ENCODE measurements at places on chromosomes 5 and 9. TPM values are rescaled to one million over a fixed set of nuclear protein-coding genes. Genes with fewer than 3 reads are reported as not detected.

GRCh38 chr5:40655138-40655537, 24.6 kb upstream of the PTGER4 start:
- no peaks in the 10 kb centered on the region for H3K4me1 ChIP-seq
- DNase-seq: no peak
- no peaks in the 10 kb centered on the region for H3K27me3 ChIP-seq
- no peaks in the 10 kb centered on the region for H3K36me3 ChIP-seq

GRCh38 chr5:163596608-163597315, 91.3 kb downstream of the MAT2B start:
- no peak overlapping the region for H3K4me3 ChIP-seq
- H3K27ac ChIP-seq: no peak overlapping the region
- no peaks in the 10 kb centered on the region for H3K36me3 ChIP-seq
- no peak for DNase-seq
- no peaks in the 10 kb centered on the region for H3K4me1 ChIP-seq
- H3K27me3 ChIP-seq: no peaks in the 10 kb centered on the region

DNA sequence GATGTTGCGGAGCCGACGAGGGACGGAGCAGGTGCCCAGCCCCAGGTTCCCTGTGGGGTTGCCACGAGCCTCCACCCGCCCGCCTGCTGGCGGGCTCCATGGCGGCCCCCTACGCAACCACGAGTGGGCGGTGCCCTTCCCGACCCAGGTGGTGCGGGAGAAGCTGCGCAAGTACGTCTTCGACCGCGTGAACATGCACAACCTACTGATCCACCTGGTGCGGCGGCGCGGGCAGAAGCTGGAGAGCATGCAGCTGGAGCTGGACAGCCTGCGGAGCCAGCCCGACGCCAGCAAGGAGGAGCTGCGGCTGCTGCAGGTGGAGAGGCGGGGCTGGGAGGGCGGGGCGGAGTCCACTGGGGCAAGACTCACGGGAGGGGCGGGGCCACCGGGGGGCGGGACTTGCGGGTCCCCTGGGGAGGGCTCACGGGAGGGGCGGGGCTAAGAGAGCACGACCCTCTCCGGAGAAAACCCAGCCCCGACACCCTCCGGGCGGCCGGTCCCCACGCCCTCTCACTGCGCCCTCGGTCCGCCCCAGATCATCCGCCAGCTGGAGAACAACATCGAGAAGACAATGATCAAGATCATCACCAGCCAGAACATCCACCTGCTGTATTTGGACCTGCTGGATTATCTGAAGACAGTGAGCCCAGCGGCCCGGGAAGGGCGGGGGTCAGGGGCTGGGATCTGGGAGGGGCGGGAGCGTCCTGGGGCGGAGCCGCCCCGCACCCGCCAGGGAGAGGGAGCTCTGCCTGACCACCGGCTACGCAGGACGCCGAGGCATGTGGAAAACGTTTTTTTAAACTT, 3.9 kb downstream of the CCDC183 start:
- peaks cover 19% of the 10 kb centered on the region for H3K4me1 ChIP-seq
- no peak overlapping the region for H3K27ac ChIP-seq
- H3K27me3 ChIP-seq: no peaks in the 10 kb centered on the region

GRCh38 chr9:27413511-27414219, 110.4 kb upstream of the IFNK start:
- no peak overlapping the region for H3K27ac ChIP-seq
- H3K4me3 ChIP-seq: peak overlapping the region; percentile 37
- H3K27me3 ChIP-seq: no peaks in the 10 kb centered on the region
- DNase-seq: no peak

- no peak overlapping the region for H3K4me3 ChIP-seq
- H3K4me1 ChIP-seq: no peaks in the 10 kb centered on the region
- no peak overlapping the region for H3K27ac ChIP-seq
- no peaks in the 10 kb centered on the region for H3K27me3 ChIP-seq
Measured at GRCh38 chr5:122091936-122092600, 14.0 kb upstream of the LOX start.

GRCh38 chr5:18023275-18023674, 389.0 kb downstream of the TAF11L14 start:
- H3K27ac ChIP-seq: no peak overlapping the region
- H3K4me1 ChIP-seq: no peaks in the 10 kb centered on the region
- H3K36me3 ChIP-seq: no peaks in the 10 kb centered on the region
- H3K4me3 ChIP-seq: no peak overlapping the region
- H3K27me3 ChIP-seq: no peaks in the 10 kb centered on the region

DNA sequence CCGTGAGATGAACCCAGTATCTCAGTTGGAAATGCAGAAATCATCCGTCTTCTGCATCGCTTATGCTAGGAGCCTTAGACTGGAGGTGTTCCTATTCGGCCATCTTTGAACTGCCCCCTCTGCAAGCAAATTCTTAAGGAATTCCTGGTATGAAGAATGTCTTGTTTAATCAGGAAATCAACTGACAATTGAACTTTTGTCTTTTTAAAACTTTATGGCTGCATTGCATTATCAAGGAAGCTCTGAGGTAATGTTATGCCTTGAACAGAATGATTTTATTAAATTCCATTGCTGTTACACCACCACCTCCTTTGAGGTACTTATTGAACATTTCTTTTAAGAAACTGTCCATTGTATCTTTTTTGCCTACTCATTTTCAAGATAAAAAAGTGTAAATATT, 1915.7 kb upstream of the CDH9 start:
- DNase-seq: no peak
- no peaks in the 10 kb centered on the region for H3K27me3 ChIP-seq
- H3K36me3 ChIP-seq: no peaks in the 10 kb centered on the region

DNA sequence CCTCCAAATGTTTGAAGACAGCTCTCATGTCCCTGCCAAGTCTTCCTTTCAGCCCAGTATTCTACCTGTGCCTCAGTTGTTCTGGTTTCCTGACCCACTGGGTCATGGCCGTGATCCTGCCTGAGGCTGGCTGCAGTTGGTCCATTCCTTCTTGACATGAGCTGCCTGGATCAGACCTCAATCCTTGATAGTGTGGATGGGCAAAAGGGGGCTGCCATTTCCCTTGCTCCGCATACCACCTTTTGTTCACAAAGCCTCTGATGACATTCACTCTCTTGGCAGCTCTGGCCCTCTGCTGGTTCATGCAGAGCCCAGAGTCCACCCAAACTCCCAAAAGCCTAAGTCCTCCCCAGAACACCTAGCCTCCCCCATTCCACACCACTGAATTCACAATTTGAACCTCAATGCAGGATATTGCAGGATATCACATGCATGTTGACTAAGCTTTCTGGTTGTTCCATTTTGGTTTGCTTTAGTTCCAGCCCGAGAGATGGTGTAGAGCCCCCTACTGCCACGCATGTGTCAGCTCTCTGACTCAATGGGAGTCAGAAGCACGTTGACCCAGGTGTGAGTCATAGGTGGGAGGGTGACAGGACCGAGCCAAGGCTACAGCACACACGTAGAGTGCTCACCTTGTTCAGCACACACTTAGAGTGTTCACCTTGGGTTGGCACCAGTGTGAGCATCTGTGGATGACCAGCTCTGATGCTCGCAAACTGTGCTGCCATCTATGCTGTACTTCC, 137.2 kb downstream of the MTX3 start:
- no peaks in the 10 kb centered on the region for H3K36me3 ChIP-seq
- no peak for DNase-seq
- no peak overlapping the region for H3K27ac ChIP-seq
- H3K27me3 ChIP-seq: no peaks in the 10 kb centered on the region

- no peaks in the 10 kb centered on the region for H3K36me3 ChIP-seq
- no peak overlapping the region for H3K27ac ChIP-seq
- DNase-seq: no peak
- H3K4me3 ChIP-seq: no peak overlapping the region
- H3K27me3 ChIP-seq: no peaks in the 10 kb centered on the region
Measured at GRCh38 chr9:79809316-79809876, 237.6 kb downstream of the TLE4 start.

- no peaks in the 10 kb centered on the region for H3K27me3 ChIP-seq
- peak overlapping the region; percentile 2 for H3K27ac ChIP-seq
- H3K4me1 ChIP-seq: no peaks in the 10 kb centered on the region
- DNase-seq: no peak
Measured at GRCh38 chr9:130021123-130021522, 21.9 kb downstream of the FNBP1 start.

- no peak overlapping the region for H3K27ac ChIP-seq
- no peaks in the 10 kb centered on the region for H3K27me3 ChIP-seq
- no peak overlapping the region for H3K4me3 ChIP-seq
- DNase-seq: no peak
Measured at GRCh38 chr5:95988877-95989276, 27.2 kb upstream of the ELL2 start.

GRCh38 chr9:93168581-93168980, 15.4 kb upstream of the WNK2 start:
- no peaks in the 10 kb centered on the region for H3K27me3 ChIP-seq
- H3K27ac ChIP-seq: no peak overlapping the region
- DNase-seq: no peak
- H3K4me1 ChIP-seq: no peaks in the 10 kb centered on the region

GRCh38 chr5:149345892-149346222, 558 bp downstream of the GRPEL2 start:
- no peak for DNase-seq
- peak overlapping the region; percentile 83 for H3K4me3 ChIP-seq
- H3K27me3 ChIP-seq: no peaks in the 10 kb centered on the region
- no peaks in the 10 kb centered on the region for H3K36me3 ChIP-seq
- peaks cover 5% of the 10 kb centered on the region for H3K4me1 ChIP-seq
- H3K27ac ChIP-seq: peak overlapping the region; percentile 62

DNA sequence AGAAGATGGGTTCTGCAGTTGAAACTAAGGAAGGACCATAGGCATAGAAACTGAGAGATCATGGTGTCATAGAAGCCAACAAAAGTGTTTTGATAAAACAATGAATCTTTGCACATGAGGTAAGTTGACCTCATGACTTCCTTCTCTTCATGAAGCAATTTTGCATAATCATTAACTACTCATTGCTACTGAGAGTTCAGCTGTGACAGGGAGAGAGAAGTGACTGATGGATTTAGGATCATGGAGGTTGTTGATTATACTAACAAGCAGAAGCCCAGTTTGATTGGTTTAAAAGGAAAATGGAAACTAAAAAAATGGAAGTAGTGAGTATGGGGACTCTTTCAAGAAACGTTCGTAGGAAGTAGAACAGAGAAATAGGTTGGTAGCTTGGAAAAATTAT, 51.2 kb downstream of the PARP8 start:
- no peak overlapping the region for H3K27ac ChIP-seq
- no peaks in the 10 kb centered on the region for H3K4me1 ChIP-seq
- H3K4me3 ChIP-seq: no peak overlapping the region
- DNase-seq: no peak

DNA sequence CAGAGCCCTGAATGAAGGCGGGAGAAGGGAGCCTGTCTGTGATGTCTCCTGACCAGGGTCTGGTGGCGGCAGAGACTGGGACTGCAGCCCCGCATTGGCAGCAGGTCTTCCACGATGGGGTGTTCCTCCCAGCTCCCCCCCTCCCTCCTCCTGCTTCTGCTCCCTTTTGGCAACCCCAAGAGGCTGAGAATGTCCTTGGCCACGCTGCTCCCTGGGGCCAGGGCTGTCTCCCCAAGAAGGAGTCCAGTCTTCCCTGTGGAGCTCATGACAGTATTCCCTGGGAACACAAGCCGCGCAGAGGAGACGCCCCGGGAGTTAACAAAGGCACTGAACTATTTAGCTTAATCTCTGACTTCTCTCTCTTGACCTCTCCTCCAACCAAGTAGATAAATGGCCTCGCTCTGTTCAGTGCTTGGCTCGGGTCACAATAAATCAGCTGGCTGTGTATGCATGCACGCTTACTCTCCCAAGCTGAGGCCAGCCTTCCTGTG, 84.0 kb upstream of the NEURL1B start:
- DNase-seq: no peak
- H3K4me1 ChIP-seq: no peaks in the 10 kb centered on the region
- no peaks in the 10 kb centered on the region for H3K27me3 ChIP-seq
- H3K36me3 ChIP-seq: no peaks in the 10 kb centered on the region
- H3K4me3 ChIP-seq: no peak overlapping the region
- peak overlapping the region; percentile 50 for H3K27ac ChIP-seq

GRCh38 chr9:18639911-18640310, 166.0 kb downstream of the ADAMTSL1 start:
- no peaks in the 10 kb centered on the region for H3K4me1 ChIP-seq
- no peaks in the 10 kb centered on the region for H3K36me3 ChIP-seq
- no peak overlapping the region for H3K4me3 ChIP-seq
- H3K27ac ChIP-seq: no peak overlapping the region

DNA sequence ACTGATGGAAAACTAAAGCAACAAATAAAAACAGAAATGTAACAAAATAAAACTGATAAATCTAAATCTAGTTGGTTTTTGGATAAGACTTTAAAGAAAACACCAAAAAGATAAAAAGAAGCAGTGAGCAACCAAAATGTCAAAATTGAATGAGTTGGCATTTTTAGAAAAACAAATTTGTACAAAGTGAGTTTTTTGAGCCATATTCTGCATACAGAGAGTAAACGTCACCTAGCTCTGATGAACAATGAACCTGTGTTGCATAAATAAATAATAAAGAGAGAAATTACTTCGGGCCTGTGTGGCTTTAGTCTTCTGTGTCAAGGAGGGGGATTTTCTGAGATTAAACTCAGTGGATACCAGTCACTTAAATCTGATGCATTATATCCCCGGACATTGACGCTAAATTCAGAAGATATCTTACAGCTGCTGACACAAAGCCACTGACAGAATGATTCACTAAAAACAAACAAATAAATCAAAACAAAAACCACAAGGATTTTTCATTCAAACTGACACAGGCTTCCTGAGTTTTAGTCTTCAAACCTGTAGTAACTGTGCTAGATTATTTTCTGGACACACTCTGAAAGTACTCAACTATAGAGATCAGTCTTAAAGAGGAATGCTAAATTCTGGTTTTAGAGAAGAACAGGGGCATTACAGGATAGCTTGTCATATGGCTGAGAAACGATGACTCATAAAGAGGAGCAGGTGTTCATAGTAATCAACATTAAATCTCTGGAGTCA, 403.5 kb upstream of the ST8SIA4 start:
- no peaks in the 10 kb centered on the region for H3K4me1 ChIP-seq
- no peaks in the 10 kb centered on the region for H3K27me3 ChIP-seq
- no peaks in the 10 kb centered on the region for H3K36me3 ChIP-seq
- H3K4me3 ChIP-seq: no peak overlapping the region

DNA sequence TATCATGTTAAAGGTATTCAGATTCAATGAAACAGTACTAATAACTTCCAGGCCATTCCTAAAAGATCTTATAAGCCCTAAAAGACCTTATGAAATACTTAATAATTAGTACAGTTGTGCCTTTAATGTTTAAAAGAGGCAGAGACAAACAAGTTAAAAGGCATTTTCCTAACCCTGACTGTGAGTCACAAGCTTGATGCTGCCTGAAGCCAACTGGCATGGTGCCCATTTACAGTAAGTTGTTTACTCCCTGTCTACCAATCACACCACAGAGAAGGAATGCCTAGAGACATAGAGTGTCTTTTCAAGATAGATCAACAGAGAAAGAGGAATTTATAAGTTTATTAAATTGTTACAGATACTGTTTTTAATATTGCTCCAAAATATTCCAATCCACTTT, 47.8 kb downstream of the NR3C1 start:
- peaks cover 61% of the 10 kb centered on the region for H3K4me1 ChIP-seq
- H3K4me3 ChIP-seq: no peak overlapping the region
- peak overlapping the region; percentile 74 for H3K27ac ChIP-seq
- H3K36me3 ChIP-seq: no peaks in the 10 kb centered on the region
- DNase-seq: peak; percentile 77

Gene HAPLN1
- not detected for total RNA-seq

Gene SLC24A2
- total RNA-seq: not detected

Gene TRMO
- total RNA-seq: 16.7 TPM

Gene WDR38
- total RNA-seq: not detected

Gene CD72
- total RNA-seq: not detected

Gene PCDHB14
- 12.9 TPM for total RNA-seq

Gene PCDHA11
- total RNA-seq: 1.3 TPM

Gene BRD3
- 61.6 TPM for total RNA-seq

Gene INSL4
- total RNA-seq: not detected

Gene STPG3
- not detected for total RNA-seq

Gene DMRT2
- 7.6 TPM for total RNA-seq

Data from tibial nerve (tissue), 4 donors.